SHP77 treated with DMSO at 0.1 percent for 48 hours (cell line): ENCODE measurements at places on chromosomes 3 and 15.

- DNase-seq = no peak
Observed at GRCh38 chr3:141063831-141064230, 12.7 kb downstream of the SPSB4 start.

DNA sequence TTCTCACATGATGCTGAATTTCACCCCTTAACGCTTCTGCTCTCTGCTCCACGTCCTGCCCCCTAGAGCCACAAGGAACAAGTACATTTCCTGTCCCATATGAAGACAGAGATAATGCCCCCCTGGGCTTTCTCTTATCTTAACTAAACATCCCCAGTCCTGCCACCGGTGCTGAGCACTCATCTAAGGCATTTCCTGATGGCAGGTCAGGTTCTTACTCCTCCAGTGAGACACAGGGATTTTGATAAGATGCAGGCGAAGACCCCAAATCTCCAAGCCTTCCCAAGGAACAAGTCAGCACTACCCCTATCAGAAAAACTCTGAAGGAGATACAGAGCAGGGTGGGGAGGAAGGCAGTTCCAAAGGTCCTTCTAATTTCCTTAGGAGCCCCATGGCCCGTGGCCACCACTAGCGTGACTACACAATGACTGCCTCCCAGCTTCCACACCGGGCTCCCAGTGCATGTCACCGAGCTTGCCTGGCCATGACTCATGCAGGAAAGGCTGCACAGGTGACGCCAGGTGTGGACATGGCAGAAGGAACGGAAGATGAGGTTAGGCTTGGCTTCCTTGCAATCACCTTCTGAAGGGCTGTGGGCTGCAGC lies 152.9 kb downstream of the XXYLT1 start:
- DNase-seq = no peak

GRCh38 chr3:7745711-7746110 lies 755.9 kb upstream of the LMCD1 start:
- no peak for DNase-seq

GRCh38 chr3:140972833-140973232 lies 31.2 kb downstream of the SLC25A36 start:
- DNase-seq = no peak

- no peak for DNase-seq
Observed at GRCh38 chr3:84442533-84442932, 516.3 kb upstream of the CADM2 start.

GRCh38 chr15:40287505-40287904 lies 4.6 kb upstream of the ANKRD63 start:
- DNase-seq = no peak

DNA sequence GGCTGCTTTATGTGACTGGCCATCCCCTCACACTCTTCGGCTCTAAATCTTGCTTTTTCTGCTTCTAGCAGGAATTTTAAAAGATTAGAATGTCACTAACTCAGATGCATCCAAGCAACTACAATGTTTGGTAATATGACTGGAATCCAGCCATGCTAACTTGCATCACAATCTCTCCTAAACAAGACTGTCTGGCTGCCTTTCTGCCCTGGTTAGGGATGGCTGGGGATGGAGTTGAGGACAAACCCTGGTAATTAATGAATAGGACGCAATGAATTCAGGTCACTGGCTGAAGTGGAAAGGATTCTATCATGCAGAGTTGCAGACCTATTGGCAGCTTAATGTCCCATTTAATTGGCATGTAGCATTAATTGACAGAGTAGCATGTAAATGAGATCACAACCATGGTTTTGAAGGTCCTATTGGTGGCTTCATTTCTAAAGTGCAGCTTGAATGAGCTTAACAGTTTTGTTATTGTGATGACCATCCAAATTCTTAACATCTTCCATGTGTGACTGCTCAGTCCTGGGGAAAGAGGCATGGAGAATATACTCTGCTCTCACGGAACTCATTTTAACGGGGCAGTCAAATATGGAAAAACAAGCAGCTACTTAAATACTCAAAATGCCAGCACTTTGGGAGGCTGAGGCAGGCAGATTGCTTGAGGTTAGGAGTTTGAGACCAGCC lies 21.7 kb downstream of the NMNAT3 start:
- no peak for DNase-seq
